ENCODE measurements at places on chromosomes 7 and 10.

DNA sequence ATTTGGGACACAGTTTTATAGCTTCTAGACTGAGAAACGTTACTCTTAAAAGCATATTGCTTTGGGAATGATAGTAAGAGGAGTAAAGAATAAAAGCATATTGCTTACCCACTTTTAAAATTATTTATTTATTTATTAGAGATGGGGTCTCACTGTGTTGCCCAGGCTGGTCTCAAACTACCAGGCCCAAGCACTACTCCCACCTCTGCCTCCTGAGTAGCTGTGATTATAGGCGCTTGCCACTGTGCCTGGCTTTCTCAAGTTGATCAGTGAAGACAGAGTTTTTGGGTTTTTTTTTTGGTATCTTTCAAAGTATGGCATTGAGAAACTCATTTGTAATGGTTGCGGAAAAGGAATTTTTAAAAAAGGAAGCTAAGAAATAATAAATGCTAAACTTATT lies 68.0 kb downstream of the AHCYL2 start:
- no peak for DNase-seq

DNA sequence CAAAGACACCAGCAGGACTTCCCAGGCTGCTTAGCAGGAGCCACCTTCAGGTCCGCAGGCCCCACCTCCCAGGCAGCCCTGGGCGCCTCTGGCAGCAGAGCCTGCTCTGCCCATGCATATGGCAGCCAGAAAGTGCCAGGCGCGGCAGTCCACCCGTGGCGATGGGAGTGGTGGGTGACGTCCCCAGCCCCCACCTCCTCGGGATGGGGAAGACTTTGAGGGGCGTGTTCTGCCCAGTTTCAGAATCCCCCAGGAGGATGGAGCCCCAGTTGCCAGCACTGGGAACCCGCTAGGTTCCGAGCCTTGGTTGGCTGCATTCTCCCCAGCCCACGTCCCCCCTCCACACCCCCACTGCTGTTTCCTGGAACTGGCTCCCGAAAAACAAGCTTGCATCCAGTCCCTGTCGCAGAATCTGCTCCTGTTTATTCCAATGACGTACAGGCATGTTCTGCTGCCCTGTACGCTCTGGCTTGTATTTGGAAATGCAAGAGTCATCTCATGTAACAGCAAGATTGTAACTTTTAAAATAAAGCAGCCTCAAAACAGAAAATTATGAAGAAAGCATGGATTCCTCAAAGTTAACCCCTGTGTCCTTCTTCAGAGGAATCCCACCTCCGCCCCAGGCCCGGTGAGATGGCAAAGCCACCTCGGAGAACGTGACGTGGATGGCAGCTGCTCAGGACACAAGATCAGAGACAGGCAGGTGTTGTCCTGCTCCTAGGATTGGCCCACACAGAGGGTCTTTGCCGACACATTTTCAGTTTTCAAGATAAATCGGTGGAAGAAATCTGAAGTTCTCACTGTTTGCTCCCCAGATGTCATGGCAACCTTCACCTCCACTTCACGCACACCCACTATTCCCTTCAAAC lies 87.8 kb upstream of the PPP2R2D start:
- DNase-seq = no peak

- DNase-seq = no peak
Observed at GRCh38 chr7:91228927-91229558, 35.2 kb upstream of the FZD1 start.

DNA sequence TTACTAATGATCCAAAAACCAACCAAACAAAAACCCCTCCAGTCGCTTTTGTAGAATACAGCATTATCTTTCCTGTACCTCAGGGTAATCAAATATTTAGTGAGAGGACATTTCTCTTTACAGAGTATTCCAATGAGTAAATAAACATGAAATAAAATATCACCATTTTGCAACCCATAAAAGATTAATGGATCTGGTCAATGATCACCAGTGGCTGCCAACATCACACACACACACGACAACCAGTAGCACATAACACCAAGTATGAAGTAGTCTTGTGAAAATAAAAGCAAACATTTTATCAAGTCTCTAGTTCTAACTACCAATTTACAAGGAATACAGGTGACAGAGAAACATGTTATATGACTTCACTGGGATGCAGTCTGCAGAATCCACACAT lies 188.6 kb upstream of the IMMP2L start:
- no peak for DNase-seq

DNA sequence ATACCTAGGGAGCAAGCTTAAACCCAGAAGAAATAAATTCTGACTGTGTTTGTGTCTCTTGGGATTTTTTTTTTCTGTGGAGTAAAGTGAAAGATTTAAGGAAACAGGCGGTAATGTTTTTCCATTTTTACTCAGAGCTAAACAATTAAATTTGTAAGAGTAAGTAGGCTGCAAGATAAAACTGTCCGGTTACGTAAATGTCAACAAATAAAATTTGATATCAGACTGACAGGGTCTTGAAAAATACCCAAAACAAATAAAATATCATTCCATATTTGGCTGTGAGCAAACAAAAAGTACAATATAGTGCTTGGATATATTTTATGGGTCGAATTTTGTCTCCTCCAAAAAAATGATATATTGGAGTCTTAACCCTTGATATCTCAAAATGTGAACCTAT lies 217.6 kb downstream of the PCLO start:
- no peak for DNase-seq

GRCh38 chr7:650339-651031 lies 76.0 kb upstream of the DNAAF5 start:
- no peak for DNase-seq

- DNase-seq = no peak
Observed at GRCh38 chr7:125506331-125506730, 576.7 kb upstream of the POT1 start.

GRCh38 chr7:135538376-135538775 lies 19.3 kb upstream of the NUP205 start:
- no peak for DNase-seq

DNA sequence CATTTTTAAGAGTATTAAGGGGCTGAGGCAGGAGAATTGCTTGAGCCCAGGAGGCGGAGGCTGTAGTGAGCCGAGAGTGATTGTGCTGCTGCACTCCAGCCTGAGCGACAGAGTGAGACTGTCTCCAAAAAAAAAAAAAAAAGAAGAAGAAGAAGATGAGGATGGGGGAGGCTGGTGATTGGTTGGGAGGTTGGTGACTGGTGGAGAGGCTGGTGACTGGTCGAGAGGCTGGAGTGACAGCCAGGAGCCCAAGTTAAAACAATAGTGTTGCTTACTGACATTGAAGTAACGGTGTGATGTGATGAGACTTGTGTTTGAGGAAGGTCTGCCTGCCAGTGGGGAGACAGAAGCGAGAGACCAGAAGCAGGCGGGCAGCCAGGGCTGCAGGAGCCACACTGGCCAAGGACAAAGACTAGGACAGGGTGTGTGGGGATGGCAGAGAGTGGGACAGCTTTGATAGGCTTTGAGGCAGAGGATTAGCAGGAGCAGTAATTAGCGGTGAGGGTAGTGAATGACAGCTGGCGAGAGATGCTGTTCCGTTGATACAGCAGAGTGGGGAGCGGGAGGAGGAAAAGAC lies 4.9 kb downstream of the SRRT start:
- no peak for DNase-seq

GRCh38 chr7:70744492-70744891 lies 387.5 kb upstream of the GALNT17 start:
- no peak for DNase-seq

DNA sequence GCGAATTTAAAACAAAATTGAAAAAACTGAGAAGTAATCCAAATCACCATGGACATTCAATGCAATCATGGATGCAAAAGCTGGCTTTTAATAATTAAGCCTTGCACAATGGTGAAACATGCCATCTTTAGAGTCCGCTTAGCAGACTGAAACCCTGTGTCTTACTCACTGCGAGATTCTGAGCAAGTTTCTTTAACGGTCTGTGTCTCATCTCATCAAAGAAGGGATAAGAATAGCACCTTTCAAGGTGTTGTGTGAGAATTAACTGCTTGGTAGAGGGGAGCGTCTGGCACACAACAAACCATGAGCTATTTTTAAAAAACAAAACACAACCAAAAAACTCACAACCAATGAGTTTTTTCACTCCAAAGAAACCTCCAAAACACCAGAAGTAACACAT lies 21.4 kb downstream of the ACBD7 start:
- no peak for DNase-seq

GRCh38 chr10:84659497-84660439 lies 331.4 kb downstream of the CCSER2 start:
- DNase-seq = no peak

Measured in stimulated activated CD8-positive, alpha-beta memory T cell treated with anti-CD3 and anti-CD28 coated beads, Interleukin-2, amount 100 ng/mL, for 1 hour (primary cell).